ENCODE measurements at places on chromosomes 5 and 9.

DNA sequence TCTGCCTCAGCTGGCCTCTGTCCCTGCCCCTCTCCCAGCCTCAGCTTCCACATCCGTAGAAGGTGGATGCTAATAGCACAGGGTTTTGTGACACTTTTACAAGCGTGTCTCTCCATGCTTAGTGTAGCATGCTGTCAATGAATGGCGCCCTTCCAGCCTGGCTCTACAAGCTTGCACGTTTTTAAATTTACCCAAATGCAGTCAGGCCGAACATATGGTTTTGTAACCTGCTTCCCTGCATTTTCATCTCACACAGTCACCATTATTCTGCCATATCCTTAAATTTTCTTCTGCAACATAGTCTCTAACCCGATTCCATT is 28.8 kb downstream of the FAM163B start:
- no peak for DNase-seq

GRCh38 chr9:132366481-132366880 is 11.7 kb upstream of the SETX start:
- DNase-seq, result no peak

DNA sequence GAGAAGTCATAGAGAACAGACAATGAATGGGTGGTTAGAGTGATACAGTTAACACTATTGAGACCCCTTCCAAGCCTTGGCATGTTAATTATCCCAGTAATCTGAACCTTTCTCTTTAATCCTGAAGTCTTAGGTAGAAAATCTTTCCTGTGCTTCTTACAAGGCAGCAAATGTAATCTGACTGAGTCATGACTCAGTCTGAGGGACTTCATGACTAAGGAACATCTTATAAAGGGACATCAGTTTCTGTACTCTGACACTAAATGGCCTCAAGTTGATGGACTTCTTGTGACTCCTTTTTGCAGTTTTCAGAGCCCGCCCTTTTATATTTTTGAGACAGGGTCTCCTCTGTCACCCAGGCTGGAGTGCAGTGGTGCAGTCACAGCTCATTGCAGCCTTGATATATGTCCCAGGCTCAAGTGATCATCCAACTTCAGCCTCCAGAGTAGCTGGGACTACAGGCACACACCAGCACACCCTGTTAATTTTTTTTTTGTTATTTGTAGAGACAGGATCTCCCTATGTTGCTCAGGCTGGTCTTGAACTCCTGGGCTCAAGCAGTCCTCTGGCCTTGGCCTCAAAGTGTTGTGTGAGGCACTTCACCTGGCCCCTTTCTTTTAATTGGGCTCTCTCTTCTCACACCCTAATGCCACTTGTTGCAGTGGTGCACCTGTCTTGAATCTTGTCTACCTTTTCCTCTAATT is 9.5 kb downstream of the EXOSC3 start:
- DNase-seq, result no peak

GRCh38 chr9:84140535-84141101 is 160.0 kb downstream of the RMI1 start:
- no peak for DNase-seq

DNA sequence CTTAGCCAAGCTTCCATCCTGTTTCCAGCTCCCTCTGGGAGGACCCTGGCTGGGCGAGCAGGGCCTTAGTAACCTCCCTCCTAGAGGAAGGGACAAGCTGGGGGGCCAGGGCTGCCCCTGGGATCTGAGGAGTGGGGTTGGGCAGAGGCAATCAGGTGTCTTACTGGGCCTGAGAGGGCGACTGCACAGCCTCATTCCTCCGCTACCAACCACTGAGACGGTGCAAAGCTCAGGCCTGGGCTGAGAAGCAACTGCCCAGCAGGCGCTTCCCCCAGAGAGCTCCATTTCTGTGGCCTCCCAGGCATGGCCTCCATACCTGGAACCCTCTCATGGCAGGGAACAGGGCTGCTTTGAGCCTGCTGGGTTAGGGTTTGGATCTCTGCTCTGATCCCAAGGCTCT is 18.8 kb upstream of the GFPT2 start:
- DNase-seq, result no peak

GRCh38 chr9:107730666-107731065 is 241.1 kb upstream of the KLF4 start:
- DNase-seq, result no peak

DNA sequence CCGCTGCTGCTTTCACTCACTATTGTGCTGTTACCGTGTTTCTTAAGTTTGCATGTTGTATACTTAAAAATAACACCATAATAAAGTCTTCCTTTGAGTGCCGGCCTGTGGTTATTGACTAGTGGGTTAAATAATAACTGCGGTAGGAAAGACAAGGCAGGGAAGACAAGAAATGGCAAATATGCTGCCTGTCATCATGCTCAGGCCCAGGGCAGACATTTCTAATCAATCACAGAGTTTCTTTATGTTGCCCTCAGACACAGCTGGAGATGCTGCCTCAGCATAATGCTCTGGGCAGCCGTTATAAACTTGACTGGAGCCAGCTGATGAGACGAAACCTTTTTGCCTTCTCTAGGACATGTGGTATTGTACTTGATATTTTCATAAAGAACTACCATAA is 215.0 kb downstream of the GAPVD1 start:
- no peak for DNase-seq

- DNase-seq, result no peak
Measured at GRCh38 chr9:123027517-123027916, 6.0 kb upstream of the GPR21 start.

GRCh38 chr9:137791947-137792346 is 85.6 kb upstream of the CACNA1B start:
- no peak for DNase-seq

DNA sequence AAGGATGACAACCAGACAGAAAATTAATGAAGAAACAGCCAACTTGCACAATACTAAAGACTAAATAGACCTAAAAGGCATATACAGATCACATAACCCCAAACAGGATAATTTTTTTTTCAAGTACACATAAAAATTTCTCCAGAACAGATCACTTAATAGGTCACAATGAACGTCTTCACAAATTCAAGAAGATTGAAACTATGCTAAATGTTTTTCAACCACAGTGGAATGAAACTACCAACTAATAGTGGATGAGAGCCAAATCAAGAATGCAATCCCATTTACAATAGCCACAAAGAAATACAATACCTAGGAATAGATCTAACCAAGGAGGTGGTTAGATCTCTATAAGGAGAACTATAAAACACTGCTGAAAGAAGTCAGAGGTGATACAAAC is 145.8 kb downstream of the TMEM232 start:
- no peak for DNase-seq

- DNase-seq, result no peak
Measured at GRCh38 chr9:92617195-92617813, 52.6 kb downstream of the IPPK start.

DNA sequence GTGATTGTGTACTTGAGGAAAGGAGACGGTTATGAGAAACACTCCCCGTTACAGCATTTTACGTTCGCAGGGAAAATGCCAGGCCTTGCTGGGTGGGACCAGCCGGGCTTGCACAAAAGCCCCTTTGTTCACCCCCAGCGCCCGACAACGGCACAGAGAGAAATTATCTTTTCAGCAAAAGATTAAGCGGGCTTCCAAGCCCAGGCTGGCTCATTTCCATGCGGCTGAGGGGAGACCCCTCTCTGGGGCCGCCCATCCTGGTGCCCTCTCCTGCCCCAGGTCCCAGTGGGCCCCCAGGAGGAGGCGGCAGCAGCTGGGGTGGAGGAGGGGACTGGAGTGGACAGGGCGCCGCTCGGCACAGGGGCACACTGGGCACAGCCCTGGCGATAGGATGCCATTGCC is 50.8 kb upstream of the NOTCH1 start:
- no peak for DNase-seq

DNA sequence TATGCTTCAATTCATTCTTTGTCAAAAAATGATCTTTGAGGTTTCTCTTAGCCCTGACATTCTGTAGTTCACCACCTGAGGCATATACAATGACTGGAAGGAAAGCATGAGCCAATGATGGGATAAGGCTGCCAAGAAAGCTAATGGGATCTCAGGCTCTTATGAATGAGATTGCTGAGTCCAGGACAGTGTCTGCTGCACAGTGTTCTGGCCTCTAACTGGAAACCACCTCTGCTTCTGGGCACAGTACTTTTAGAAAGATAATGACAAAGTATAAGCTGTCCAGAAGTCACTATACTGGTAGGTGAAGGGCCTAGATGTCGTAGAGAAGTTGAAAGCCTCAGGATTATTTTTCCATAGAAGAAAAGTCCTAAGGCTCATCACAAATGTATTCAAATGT is 69.1 kb upstream of the PAPPA start:
- no peak for DNase-seq

DNA sequence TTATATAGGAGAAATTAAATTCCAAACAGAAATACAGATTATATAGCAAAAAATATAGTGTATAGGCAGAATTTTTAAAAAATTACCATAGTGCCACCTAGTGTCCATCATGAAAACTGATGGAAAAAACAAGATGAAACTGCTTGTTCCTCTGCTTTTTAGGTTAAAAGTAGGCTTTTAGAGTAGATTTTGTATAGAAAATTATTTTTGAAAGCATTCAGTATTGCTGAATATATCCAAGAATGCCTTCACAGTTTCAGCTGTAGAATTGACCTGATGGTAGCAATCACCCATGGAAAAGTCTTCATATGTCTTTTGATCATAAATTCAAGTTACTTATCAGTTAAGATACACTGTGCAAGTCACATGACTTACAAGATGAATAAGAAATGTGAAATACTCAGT is 19.7 kb downstream of the RIOK2 start:
- no peak for DNase-seq

DNA sequence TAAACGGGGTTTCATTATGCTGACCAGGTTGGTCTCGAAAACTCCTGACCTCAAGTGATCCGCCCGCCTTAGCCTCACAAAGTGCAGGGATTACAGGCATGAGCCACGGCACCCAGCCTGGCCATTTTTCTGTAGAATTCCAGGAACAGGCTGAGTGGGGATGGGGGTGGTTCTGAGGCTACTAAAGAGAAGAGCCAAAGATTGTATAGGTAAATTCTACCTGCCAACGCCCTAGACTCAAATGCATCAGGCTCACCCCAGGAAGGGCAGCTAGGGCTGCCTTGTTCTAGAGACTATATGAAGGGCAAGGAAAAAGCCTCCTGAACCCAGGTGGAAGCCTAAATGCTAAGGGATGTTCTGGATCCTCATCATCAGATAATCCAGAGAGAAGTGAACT is 1.6 kb upstream of the C5orf52 start:
- DNase-seq, result no peak

DNA sequence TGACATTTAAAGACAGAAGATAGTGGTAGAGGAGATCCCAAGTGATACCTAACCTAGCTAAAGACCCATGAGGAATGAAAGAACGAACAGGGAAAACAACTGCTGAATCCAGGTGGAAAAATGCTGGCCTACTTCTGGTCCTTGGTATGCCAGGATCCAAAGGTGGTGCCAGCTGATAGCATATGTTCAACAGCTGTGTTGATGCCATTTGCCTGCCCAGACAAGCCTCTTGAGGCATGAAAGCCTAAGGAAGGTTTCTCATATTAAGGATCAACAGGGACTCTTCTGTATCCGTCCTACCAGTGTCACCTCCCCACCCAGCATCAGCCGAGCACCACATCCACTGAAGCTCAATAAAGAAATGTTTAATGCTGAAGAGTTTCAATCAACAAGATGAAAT is 225.7 kb upstream of the DMRT1 start:
- DNase-seq, result no peak

DNA sequence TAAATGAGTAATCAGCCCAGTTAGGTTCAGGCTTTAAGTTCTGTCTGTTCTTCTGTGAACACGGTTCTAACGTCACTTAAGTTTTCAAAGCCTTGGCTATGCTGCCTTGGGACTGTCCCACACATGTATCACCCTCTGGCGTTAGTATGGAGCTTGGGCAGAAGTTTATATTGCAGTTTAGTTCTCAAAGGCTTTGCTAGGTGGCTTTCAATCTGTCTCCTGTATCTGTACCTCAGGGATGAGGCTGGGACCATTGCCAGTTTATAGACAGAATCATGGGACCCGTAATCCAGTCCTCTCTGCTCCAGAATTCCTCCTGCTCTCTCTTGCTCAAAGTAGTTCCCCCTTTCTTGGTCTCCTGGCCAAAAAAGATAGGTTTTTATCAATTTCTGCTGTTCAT is 12.1 kb downstream of the C9orf40 start:
- DNase-seq, result no peak

GRCh38 chr9:70135176-70135575 is 91.5 kb downstream of the MAMDC2 start:
- DNase-seq, result no peak

GRCh38 chr5:143306040-143306439 is 97.4 kb downstream of the NR3C1 start:
- DNase-seq, result no peak

- DNase-seq, result no peak
Measured at GRCh38 chr9:15837079-15837679, 284.3 kb downstream of the CCDC171 start.

GRCh38 chr5:109027983-109028607 is 280.4 kb downstream of the FER start:
- DNase-seq, result no peak

- no peak for DNase-seq
Measured at GRCh38 chr9:88954066-88954465, 37.2 kb upstream of the S1PR3 start.

GRCh38 chr5:176740131-176740701 is 70.1 kb upstream of the UNC5A start:
- DNase-seq, result no peak

DNA sequence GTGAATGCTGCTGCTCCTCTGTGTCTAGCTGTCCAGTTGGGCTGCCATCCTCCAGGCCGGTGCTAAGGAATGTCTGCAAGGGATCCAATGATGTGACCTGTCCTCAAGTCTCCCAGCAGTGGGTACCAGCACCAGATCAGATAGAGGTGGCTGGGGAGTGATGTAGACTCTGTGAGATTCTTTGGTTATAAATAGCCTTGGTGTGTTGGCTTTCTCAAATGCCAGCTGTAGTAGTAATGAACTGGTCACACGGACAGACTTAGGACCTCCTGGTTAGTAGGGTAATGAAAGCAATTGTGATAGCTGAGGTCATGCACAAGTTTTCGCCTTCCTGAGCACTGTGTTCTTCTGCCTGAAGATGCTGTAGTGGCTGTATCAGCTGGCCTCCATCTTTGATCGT is 29.9 kb upstream of the RANBP6 start:
- no peak for DNase-seq

- DNase-seq, result no peak
Measured at GRCh38 chr5:58998544-58998943, 415.7 kb downstream of the RAB3C start.

- DNase-seq, result no peak
Measured at GRCh38 chr9:134288746-134289145, 37.5 kb upstream of the RXRA start.

DNA sequence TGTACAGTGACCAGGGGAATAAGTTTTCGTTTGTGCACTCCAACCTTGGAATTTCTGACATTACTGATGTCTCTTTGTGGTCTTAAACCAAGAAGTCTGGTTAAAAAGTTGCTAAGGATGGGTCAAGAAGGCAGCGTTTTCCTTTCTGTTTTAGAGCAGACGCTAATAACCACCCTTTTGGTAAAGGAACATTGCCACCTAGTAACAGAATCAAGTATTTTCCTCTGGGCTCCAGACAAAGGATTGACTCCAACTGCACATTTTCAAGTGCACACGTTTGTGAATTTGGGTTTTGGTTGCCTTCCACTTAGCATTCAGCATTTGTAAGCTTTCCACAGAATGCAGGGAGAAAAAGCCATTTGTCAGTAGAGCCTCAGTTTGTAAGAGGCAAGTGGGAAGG is 22.2 kb upstream of the CEP78 start:
- no peak for DNase-seq

- DNase-seq, result peak; percentile 38
Measured at GRCh38 chr5:137735555-137736284, at the start of gene KLHL3. KLHL3 (minus strand) TSS chr5:137736089; CDS start chr5:137735646, 443 bp downstream.

All from stimulated activated CD4-positive, alpha-beta T cell treated with anti-CD3 and anti-CD28 coated beads, Interleukin-1b, Interleukin-23, amount 100 ng/mL, for 48 hours (primary cell).